ENCODE measurements at places on chromosomes 4 and X.

- no peak for DNase-seq
These were observed 515.7 kb downstream of the SMARCA1 start for GRCh38 chrX:129007631-129008030.

DNA sequence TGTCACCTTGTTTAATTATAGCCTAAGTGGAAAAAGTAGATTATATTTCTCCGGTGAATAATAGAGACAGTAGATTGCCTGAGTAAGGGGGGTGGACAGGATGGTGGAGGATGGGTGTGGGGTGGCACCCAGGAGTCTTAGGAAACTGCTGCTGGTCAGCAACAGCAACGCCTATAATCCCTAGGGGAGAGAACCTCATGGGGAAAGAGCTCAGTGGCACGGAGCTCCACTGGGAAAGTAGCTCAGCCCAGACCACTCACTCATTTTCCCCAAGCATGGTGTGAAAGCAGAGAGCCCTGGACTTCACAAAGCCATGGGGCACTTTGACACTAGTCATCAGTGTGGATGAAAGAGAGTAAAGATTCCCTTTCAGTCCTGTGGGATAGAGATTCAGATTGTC, 31.1 kb downstream of the METTL14 start:
- no peak for DNase-seq

DNA sequence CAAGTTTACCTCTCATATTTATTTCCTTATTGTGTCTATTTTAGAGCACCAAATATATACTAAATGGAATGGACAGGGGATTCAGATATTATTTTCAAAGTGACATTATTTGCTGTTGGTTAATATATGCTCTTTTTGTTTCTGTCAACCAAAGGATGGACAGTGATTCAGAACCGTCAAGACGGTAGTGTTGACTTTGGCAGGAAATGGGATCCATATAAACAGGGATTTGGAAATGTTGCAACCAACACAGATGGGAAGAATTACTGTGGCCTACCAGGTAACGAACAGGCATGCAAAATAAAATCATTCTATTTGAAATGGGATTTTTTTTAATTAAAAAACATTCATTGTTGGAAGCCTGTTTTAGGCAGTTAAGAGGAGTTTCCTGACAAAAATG, 6.2 kb downstream of the FGB start:
- no peak for DNase-seq

- no peak for DNase-seq
These were observed 6.4 kb downstream of the GUF1 start for GRCh38 chr4:44684648-44685047.

DNA sequence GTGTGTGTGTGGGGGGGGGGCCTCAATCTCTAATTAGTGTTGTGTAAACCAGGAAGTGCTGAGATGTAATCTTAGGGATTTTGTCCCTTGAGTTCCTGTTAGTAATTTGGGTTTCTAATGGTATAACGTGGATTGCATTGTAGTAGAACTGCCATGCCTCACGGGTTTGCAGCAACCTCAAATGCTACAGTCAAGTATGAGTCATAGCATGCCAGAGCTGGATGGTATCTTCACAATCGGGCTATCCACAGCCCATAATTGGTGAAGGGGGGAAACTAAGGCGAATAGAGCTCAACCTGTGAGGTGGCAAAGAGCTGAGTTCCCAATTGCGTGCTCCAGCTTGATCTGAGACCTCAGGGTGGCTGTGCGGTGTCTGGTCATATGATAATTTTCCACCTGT, 2.2 kb upstream of the FMR1NB start:
- no peak for DNase-seq

DNA sequence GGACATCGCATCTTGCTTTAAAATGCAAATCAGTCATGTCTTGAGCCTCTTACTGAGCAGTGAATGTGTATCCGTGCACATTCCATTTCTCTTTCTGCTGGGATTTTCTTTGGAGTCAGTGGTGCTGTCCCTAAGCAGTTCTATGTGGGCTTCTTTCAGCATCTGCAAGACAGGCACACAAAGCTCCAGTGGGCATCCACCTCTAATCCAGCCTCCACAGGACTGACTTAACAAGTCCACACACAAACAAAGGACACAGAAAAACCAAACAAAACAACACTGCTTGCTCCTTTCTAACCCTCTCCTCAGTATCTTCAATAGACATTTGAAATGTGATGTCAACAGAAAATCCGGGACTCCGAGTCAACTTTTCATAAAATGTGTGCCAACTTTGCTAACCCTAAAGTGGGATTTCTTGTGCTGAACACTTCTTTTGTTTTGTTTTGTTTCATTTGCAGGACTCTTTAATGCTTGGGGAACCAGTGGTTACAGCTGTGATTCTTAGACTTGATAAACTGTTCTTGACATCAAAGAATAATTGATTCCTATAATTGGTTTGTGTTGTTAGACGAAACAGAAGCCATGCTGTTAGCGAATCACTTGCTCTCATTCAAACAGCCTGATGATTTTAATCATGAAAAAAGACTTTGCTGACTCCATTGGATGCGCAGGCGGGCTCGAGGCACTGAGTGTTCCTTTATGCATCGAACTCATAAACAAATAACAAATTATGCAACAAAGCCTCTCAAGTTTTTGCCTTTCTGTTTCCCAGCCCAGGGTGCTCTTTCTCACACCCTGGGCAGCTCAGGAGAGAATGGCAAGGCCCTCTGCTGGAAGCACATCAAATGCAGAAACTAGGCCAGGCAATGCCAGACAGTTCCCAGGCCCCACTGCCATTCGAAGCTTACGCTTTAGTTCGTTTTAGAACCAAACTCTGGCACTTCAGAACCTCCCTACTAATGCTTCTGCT, 20.1 kb downstream of the ETNPPL start:
- peak; percentile 67 for DNase-seq

GRCh38 chr4:81960961-81961360, 412.8 kb downstream of the HNRNPD start:
- no peak for DNase-seq

GRCh38 chrX:148915474-148915873, 415.1 kb downstream of the AFF2 start:
- no peak for DNase-seq

GRCh38 chr4:52408471-52408870, 250.6 kb downstream of the USP46 start:
- no peak for DNase-seq

- DNase-seq = no peak
These were observed 84.2 kb downstream of the HPRT1 start for GRCh38 chrX:134544135-134544512.

- no peak for DNase-seq
These were observed 32.2 kb downstream of the COPS4 start for GRCh38 chr4:83067058-83067639.

DNA sequence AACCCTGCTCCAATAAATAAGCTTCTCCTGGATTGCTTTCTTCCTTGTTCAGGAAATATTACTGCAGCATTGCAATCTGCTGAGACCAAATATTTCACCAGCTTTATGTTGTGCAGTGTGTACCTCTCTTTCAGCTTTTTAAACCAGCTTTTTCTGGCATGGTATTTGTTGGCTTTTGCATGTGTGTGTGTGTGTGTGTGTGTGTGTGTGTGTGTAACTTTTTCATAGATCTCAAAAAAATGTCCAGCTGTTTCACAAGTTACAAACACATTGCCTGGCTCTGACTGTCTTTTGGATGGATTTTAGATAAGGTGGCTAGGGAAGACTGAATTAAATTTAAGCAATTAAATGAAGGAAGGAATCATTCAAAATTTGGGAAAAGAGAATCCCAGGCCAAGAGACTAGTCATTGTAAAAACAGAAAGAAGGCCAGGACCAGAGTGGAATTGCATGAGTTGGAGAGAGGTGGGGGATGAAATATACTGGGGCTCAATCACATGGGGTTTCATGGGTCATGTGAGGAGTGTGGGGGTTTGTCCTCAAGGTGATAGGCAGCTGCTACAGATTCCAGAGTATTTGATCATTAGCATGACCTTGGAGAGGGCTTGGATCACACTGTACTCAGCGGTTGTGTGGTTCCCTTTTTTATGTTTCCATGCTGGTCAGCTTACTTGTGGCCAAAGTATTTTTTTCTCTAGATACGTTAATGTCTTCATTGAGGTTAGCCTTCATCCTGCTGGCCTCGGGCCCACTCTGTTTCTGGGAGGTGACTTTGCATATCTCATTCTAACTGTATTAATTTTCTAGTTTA, 357.7 kb upstream of the BOD1L1 start:
- no peak for DNase-seq

DNA sequence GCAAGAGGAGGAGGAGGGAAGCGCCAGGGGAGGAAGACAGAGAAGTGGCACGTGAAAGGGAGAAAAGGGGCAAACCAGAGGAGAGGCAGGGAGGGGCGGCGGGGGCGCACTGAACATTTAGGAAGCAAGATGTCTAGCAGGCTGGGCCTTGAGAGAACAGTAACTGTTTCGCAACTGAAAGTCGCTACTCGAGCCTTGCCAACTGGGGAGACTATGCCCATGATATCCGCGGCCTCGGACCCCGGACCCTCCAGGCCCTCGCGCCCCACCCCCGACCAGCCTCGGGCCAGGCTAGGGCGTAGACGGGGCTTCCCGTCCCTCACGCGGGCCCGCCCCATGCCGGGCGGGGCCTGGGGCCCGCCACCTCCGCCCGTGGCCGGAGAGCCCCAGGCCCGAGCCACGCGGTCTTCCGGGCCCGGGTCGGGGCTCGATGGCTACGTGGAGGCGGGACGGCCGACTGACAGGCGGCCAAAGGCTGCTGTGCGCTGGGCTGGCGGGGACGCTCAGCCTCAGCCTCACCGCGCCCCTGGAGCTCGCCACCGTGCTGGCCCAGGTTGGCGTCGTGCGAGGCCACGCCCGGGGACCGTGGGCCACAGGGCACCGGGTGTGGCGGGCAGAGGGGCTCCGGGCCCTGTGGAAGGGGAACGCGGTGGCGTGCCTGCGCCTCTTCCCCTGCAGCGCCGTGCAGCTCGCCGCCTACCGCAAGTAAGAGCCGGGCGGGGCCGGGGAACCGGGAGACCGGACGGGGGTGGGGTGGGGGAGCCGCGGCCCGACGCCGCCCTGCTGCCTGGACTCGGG, at the start of gene SLC25A43:
SLC25A43 (plus strand) TSS at position 363 of the 798 bp plus-strand sequence; CDS start at position 431, 68 bp downstream.
- no peak for DNase-seq

- DNase-seq = no peak
These were observed 87.7 kb upstream of the MAP3K15 start for GRCh38 chrX:19602866-19603622.

- DNase-seq = no peak
These were observed 202.0 kb downstream of the SLC4A4 start for GRCh38 chr4:71540749-71541269.

DNA sequence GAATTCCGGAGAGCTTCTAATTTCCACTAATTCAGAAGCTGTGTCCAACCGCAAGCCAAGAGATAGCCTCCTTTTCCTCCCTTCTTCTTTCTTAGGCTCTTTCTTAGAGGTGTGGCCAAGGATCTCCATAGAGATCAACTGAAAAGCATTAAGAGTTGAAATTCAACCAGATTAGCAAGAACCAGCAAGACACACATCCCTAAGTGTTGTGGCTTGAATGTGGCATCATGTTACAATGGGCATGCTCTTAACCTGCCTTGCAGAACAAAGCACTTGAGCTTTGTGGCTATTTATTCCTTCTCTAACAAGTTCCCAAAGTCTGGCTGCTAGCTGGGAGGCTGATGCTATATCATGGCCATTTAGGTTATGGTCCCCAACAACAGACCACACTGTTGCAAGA, 10.4 kb downstream of the ANOS1 start:
- DNase-seq = no peak

GRCh38 chrX:2434270-2435163, 66.3 kb downstream of the DHRSX start:
- no peak for DNase-seq

DNA sequence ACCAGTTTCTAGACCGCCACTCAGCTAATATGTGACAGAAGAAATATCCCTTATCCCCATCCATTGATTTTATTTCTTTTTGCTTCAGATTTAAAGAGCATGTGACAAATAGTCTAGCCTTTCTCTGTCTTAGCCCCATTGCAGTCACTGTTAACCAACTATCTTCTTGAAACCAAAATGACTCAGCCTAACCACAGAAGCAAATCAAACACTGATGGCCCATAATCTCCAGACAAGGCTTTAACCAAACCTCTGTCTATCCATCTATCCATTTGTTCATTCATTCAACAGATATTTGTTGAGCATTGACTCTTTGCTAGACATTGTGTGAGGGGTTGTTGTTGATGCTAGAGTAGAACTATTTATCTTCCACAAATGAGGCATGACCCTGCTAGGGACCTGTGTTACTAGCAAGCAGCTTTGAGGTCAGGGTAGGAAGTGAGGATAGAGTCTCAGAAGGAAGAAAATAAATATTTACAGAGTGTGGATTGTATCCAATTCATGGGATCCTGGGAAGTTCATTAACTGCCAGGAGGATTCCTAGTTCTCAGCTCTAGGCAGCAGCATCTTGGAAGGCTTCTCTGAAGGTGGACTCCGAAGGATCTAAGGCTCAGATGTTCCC, 22.5 kb downstream of the HNRNPH2 start:
- DNase-seq = no peak

DNA sequence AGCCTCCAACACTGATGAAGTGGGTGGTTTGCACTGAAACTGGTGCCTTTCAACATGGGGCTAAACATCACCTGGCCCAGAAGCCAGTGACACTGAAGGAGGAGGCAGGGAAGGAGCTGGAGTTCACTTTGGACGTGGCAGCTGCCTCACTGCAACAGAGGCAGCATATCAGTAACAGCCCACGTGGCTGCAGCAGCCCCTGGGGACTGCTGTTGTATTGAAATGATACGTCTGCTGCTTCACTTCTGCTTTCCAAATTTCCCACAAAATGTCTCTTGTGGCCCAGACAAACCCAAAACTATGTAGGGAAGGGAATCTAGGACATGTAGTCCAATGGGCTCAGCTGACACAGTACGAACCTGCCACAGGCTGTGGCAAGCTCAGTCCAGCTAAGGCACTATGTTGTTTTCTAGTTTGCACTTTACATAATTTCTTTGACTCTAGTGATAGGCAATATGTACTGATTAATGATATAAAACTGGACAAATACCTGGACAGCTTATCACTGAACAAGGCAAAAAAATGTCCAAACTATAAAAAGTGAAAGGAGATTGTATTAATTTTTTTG, 84.7 kb upstream of the RAPGEF2 start:
- no peak for DNase-seq

- DNase-seq = no peak
These were observed 30.5 kb upstream of the RBPJ start for GRCh38 chr4:26290321-26290720.

- no peak for DNase-seq
These were observed 98.9 kb upstream of the PDLIM3 start for GRCh38 chr4:185634066-185634652.

- DNase-seq = no peak
These were observed 538 bp downstream of the SCML2 start for GRCh38 chrX:18353931-18354368.

DNA sequence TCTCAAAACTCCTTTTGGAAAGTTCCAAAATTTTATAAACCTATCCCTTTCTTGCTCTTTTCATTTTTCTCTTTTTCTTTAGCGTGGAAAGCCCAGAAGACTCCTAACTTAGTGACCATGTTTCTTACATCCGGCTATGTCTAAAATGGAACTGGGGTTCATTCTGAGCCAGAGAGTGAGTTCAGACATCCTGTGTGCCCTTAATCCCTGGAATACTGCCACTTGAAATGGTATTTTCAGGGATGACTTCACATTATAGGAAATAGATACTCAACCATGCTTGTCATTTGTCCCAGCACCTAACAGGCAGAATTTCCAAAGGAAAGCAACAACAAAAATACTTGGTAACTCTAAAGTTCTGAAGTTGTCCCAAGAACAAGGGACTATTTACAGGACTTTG, 379.6 kb downstream of the ARHGAP24 start:
- DNase-seq = no peak

- DNase-seq = no peak
These were observed 34.4 kb upstream of the C4orf50 start for GRCh38 chr4:6052679-6053078.
